ENCODE measurements at places on chromosomes 11 and 22.

DNA sequence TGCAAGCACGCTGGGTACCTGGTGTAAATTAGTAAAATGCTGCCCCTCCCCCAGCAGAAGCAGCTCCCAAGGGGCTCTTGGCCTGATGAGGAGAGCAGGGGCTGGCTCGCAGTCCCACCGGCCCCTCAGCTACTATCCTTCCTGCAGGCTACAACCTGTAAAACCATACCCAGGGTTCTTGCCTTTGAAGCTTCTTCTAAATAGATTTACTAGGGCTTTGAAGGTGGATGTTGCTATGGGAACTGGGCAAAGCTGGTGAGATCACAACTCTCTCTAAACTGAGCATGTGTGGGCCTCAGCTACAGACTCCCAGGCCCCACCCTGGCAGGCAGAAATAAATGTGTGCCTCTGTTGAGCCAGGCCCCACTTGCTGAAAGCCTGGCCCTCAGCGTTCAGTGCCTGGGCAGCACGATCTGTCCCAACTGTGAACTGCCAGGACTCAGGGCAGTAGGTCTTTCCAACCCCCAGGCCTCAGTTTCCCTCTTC, 18.5 kb downstream of the CD5 start:
- DNase-seq: peak; percentile 12

- no peak for DNase-seq
Observed at GRCh38 chr11:18264677-18265555, 1.1 kb upstream of the SAA1 start.

GRCh38 chr11:10969387-10969786, 111.5 kb upstream of the ZBED5 start:
- no peak for DNase-seq

DNA sequence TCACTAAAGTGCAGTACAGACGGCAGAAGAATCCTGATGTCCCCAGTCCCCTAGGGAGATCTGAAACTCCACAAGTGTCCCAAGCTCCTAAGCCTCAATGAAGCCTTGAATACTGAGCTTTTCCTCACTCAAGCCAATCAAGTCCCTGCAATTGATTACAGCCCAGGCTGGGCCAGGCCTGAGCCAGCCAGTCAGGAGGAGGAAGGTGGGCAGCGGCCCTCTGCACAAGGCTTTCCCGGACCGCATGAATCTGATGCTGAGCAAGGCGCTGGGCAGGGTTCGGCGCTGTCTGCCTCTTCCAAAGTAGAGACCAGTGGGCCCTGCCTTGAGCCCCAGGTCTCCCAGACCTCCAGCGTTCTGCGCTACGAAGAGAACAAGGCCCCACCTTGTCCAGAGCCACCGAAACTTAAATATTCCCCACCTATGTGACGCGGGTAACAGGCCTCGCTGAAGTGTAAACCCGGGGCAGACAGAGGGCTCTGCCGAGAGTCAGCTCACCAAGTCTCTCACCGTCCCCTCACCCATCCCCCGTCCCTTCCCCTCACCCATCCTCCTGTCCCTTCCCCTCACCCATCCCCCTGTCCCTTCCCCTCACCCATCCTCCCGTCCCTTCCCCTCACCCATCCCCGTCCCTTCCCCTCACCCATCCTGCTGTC, 63.2 kb downstream of the SCUBE1 start:
- no peak for DNase-seq

DNA sequence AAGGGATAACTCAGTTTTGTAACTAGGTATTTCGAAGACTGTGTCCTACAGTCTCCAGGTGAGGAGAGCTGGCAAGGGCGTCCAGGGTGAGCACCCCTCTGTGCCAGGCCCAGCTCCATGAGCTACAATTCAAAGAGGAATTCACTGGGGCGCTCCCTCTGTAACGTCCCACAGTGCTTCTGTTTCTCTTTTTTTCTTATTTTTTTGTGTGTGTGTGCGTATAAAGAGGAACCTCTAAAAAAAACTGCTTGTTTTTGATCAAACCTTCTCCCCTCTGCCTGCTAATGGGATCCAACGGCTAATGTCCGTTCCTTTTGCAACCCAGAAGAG, 17.1 kb downstream of the ASCC2 start:
- no peak for DNase-seq

- no peak for DNase-seq
Observed at GRCh38 chr11:118006153-118006534, 19.9 kb downstream of the IL10RA start.

- DNase-seq: no peak
Observed at GRCh38 chr11:76708972-76709660, 38.6 kb upstream of the LRRC32 start.

GRCh38 chr11:8090756-8091155, 9.7 kb downstream of the TUB start:
- DNase-seq: peak; percentile 37

- DNase-seq: no peak
Observed at GRCh38 chr22:19168088-19168890, 10.2 kb downstream of the SLC25A1 start.

DNA sequence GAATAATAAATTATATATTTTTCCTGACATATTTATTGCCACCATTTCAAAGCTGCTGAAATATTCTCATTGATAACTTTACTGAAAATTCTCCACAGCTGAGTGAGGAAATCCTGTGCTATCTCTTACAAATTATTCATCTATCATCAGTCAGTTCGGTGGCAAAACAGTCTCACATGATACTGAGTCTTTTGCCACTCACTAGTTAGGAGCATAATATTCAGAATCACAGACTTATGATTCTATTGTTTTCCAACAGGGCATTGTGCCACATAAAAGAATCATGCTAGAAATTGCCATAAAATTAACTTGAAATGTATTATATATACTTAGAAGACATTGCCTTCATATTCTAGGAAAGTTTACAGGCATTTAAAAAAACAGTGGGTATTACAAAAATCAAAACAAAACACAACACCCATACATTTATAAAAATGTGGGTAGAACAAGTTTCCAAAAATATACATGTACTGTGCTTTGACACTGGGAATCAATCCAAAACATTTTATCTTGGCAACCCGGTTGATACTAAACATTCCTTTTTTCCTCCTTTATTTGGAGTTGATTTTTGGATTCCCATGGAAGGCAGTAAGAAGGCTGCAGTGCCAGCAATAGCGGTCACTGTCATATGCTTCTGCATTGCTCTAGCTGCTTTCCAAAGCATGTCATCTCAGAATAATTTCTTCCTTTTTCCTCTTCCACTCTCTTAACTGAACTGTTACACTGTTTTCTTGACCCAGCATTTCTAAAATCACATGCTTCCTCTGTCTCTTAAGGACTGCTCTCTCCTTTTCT, 42.5 kb downstream of the ATG16L2 start:
- DNase-seq: no peak

GRCh38 chr22:28711820-28712777, 29.5 kb downstream of the CHEK2 start:
- DNase-seq: peak; percentile 98

GRCh38 chr11:110113505-110113904, 20.3 kb downstream of the ZC3H12C start:
- DNase-seq: no peak

GRCh38 chr11:68678031-68678441, 6.3 kb upstream of the GAL start:
- no peak for DNase-seq

- DNase-seq: no peak
Observed at GRCh38 chr11:99343117-99343516, 322.4 kb downstream of the CNTN5 start.

DNA sequence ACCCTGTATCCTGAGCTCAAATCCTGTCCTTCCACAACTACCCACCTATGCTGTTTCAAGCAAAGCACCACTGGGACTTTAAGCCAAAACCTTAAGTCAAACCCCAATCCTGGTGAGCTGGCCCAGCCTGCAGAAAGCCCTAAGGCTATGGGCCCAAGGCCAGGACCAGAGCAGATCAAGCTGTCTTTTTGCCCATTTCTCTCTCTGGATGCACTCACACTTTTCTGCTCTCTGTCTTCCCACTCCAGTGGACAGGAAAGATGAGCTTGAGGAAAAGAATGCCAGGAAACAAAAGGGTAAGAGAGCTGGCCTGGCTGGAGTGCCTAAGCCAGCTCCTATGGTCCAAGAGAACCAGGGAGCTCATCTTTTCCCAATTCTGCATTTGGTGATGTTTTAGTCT, 284.3 kb upstream of the ISX start:
- DNase-seq: no peak

DNA sequence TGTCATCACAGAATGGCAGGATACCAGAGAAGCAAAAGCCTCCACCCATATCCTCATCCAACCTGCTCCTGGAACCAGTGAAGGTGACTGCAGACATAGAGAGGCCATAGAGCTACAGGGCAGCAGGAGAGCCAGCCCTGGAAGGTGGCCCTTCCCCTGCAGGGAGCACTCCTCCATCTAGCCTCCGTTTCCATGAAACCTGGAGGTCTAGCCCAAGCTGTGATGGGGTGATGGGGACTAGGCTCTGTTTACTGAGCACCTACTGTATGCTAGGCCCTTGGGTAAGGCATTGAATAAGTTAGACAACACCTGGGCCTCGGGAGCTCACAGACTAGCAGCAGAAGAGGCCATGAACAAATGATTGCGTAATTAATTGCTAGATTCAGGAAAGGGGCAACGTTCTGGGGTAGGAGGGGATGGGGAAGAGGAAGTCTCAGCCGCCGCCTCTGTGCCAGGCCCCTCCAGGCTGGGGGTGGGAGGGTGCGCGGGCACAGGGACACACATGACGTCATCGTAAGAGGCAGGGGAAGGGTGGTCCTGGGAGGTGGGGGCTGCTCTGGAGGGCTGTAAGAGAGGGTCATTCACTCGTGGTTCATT, 784 bp upstream of the SYNGR1 start:
- no peak for DNase-seq

DNA sequence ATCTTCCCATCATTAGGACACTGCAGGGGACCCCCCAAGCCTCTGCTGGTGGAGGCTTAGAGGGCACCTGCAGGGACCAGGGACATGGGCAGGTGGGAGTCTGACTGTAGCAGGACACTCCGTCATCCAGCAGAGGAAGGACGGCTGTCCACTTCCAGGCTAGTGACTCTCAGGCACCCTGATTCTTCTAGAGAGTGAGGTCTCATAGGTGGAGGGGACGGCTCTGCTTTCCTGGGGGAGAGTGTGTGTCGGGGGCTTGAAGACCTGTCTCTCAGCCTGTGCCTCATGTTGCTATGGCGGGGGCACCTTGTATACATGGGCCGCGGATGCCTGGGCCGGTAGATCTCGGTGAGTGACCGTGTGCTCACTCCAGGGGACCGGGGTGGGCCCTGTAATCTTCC, 1116.6 kb downstream of the BRD1 start:
- no peak for DNase-seq

- peak; percentile 77 for DNase-seq
Observed at GRCh38 chr11:12598330-12599256, 75.6 kb upstream of the TEAD1 start.

- DNase-seq: peak; percentile 66
Observed at GRCh38 chr11:96424693-96425092, 34.9 kb downstream of the JRKL start.

DNA sequence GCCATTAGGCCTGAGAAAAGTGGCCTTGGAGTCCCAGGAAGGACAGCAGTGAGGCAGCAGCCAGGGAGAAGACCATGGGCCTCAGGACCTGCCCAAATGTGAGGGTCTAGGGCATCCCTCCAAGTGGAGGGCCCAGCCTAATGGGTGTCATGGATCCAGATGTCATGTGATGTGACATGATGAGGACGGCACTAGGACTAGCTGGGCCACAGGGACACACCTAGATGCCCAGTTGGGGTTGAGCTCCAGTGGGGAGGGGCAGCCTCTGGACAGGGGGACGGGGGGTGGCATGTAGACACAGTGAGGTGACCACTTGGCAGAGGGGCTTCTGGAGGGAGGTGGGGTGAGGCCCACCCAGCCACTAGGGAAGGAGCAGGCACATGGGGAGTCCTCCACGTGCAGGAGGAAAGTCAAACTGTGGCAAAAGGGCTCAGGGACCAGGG, 5.4 kb downstream of the SCARF2 start:
- DNase-seq: no peak

DNA sequence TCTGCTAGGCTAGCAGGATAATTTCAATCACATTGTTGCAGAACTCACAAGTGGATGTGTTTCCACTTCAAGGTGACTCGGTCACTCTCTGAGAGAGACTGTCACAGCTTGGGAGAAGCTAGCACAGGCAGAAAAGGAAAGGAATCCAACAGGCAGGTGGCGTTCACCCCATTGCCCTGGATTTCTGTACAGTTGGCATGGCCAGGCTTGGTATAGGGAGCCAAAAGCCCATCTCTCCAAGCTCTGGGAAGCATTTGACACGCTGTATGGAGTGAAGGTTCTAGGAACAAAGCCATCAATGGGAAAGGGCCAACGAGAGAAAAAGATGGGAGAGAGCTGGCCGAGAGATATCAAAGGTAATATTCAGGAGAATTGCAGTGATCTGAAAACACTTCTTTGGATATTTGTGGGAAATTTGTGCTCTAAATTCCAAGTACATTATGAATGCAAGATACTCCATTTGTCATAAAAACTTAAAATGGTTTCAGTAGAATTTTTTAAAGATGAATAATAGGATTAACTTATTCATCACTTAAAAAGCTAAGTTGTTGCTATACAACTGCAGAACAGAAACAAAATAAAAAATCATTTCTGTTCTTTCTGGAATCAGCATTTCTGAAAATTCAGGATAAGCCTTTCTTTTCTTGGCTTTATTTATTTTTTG, 223.5 kb upstream of the NTM start:
- no peak for DNase-seq

GRCh38 chr11:26027887-26028286, 304.0 kb upstream of the ANO3 start:
- no peak for DNase-seq

DNA sequence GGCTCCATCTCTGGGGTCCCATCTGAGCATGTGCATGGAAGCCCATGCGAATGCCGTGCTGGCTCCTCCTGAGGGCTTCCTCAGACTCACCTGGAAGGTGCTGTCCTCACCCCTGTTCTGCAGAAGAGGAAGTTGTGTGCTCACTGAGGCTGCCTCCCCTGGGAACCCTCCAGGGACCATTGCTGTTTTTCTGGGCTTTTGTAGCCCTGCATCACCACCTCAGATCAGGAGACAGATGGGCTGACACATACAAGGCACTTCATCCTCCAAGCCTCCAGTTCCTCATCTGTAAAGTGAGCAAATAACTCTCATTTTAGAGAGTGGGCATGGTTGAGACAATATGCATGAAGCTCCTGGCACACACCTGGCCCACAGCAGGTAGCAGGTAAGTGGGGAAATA, 12.1 kb upstream of the LRRC32 start:
- DNase-seq: no peak

DNA sequence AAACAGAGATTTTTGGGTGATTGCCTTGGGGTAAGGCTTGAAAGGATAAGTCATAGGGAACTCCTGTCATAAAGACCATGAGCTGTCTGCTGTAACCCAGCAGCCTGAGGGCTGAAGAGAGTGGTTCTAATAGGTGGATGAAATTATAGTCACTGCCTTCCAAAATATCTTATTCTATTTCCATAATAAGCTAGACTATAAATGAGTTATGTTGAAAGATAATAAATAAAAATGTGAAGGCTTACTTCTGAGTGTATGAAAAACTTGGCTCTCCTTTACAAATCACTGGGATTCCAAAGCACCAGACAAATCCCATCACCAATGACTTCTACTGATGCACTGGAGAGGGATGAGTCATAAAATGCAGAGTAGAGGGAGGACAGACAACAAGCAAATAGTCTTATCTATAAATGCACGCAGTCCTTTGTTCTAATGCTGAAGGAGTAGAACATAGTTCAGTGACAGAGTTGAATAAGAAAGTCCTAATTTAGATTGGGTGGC, 775.0 kb upstream of the LRRC4C start:
- DNase-seq: no peak
